ENCODE measurements at places on chromosomes 7 and 10. TPM values are rescaled to one million over a fixed set of nuclear protein-coding genes. Genes with fewer than 3 reads are reported as not detected.

MET gene
- total RNA-seq = 67.7 TPM

DNAJC12 gene
- 18.2 TPM for total RNA-seq

SPAM1 gene
- total RNA-seq = not detected

NPC1L1 gene
- total RNA-seq = not detected

SNCG gene
- total RNA-seq = 2.2 TPM

ECD gene
- 41.1 TPM for total RNA-seq

GRIFIN gene
- total RNA-seq = not detected

SMC3 gene
- 28.9 TPM for total RNA-seq

GDF2 gene
- total RNA-seq = not detected

ZNF736 gene
- total RNA-seq = 5.0 TPM

MBLAC1 gene
- total RNA-seq = 0.52 TPM

NUTM2E gene
- total RNA-seq = not detected

EPHA1 gene
- total RNA-seq = not detected

CLDN4 gene
- total RNA-seq = 1.2 TPM

GPR15LG gene
- not detected for total RNA-seq

STYXL1 gene
- 156 TPM for total RNA-seq

PHYHIPL gene
- total RNA-seq = 0.06 TPM

AGAP5 gene
- 24.6 TPM for total RNA-seq

SOSTDC1 gene
- 5.7 TPM for total RNA-seq

KCNMA1 gene
- 8.4 TPM for total RNA-seq

TCAF2 gene
- 2.7 TPM for total RNA-seq

AHR gene
- 234 TPM for total RNA-seq

SLC25A28 gene
- 19.8 TPM for total RNA-seq

SKAP2 gene
- total RNA-seq = 55.7 TPM

DNA2 gene
- 17.6 TPM for total RNA-seq

WNT16 gene
- not detected for total RNA-seq

ITGA8 gene
- 9.2 TPM for total RNA-seq

KCP gene
- not detected for total RNA-seq

ASNS gene
- total RNA-seq = 335 TPM

TLX1 gene
- total RNA-seq = not detected

KLHDC10 gene
- 15.5 TPM for total RNA-seq

MLLT10 gene
- 7.9 TPM for total RNA-seq

TMEM184A gene
- 2.3 TPM for total RNA-seq

UNCX gene
- total RNA-seq = not detected

C10orf71 gene
- not detected for total RNA-seq

ATG9B gene
- 0.17 TPM for total RNA-seq

NPFFR1 gene
- total RNA-seq = not detected

PSD gene
- 0.06 TPM for total RNA-seq

HMX3 gene
- 0.45 TPM for total RNA-seq

WIPF3 gene
- not detected for total RNA-seq

PAXIP1 gene
- total RNA-seq = 13.4 TPM

LIPK gene
- not detected for total RNA-seq

AMZ1 gene
- total RNA-seq = not detected

MRLN gene
- total RNA-seq = not detected

SPACDR gene
- 1.0 TPM for total RNA-seq

STEAP1 gene
- total RNA-seq = 31.3 TPM

TAS2R41 gene
- not detected for total RNA-seq

CTTNBP2 gene
- 4.8 TPM for total RNA-seq

HGF gene
- 75.8 TPM for total RNA-seq

HILPDA gene
- 11.3 TPM for total RNA-seq

SPDYE3 gene
- not detected for total RNA-seq

WDFY4 gene
- not detected for total RNA-seq

SEMA3C gene
- 150 TPM for total RNA-seq

OR13A1 gene
- total RNA-seq = not detected
